PC-3 (cell line): ENCODE measurements at places on chromosomes 2 and 18. TPM values are rescaled to one million over a fixed set of nuclear protein-coding genes. Genes with fewer than 3 reads are reported as not detected.

The MAPRE2 gene
- 2.8 and 2.9 TPM in 2 replicates for total RNA-seq

DNA sequence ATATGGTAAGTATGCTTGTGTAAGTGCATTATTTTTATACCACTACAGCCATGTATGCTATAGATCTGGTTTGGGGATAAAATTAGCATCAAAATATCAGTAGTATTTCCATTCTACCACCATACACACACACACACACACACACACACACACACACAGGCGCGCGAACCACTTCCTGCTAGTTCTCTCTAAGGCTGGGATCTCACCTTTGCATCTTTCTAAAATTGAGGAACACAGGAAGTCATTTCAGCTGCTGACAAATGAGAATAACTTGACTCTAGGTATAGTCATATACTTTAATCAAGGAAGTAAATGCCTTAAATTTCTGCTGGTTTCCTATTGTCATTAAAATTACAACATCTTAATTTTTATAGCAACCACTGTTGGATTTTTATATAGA lies 72.5 kb downstream of the RBM43 start:
- no peak for DNase-seq

The OBSL1 gene
- total RNA-seq = 122 and 148 TPM in 2 replicates

The ANKRD30BL gene
- not detected in 2 replicates for total RNA-seq

The DOK6 gene
- total RNA-seq = not detected in 2 replicates

- peak; percentile 80 for DNase-seq
These were observed 109.7 kb upstream of the PKDCC start for GRCh38 chr2:41937921-41938708.

DNA sequence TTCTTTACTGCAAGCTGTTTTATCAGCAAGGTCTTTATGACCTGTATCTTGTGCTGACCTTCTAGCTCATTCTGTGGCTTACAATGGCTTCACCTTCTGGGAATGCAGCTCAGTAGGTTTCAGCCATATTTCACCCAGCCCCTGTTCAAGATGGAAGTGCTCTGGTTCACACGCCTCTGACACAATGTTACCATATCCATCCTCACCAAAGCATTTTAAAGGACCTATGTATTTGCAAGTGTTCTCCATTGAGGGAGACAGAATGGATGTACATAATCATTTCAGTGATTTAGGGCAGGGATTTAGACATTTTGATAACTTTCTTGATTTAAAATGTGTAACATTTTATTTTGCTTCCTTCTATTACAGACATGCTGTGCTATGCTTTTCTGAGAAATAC lies 182.3 kb upstream of the FN1 start:
- DNase-seq = no peak

- DNase-seq = no peak
These were observed 84.8 kb downstream of the SEPTIN10 start for GRCh38 chr2:109528811-109529501.

GRCh38 chr2:241295326-241296095 lies 20.0 kb downstream of the HDLBP start:
- no peak for DNase-seq

- DNase-seq = no peak
These were observed 162.9 kb downstream of the NAPG start for GRCh38 chr18:10688766-10689165.

The ME2 gene
- 21.9 and 29.1 TPM in 2 replicates for total RNA-seq
